ENCODE measurements at places on chromosomes 1 and 21. TPM values are rescaled to one million over a fixed set of nuclear protein-coding genes. Genes with fewer than 3 reads are reported as not detected.

DNA sequence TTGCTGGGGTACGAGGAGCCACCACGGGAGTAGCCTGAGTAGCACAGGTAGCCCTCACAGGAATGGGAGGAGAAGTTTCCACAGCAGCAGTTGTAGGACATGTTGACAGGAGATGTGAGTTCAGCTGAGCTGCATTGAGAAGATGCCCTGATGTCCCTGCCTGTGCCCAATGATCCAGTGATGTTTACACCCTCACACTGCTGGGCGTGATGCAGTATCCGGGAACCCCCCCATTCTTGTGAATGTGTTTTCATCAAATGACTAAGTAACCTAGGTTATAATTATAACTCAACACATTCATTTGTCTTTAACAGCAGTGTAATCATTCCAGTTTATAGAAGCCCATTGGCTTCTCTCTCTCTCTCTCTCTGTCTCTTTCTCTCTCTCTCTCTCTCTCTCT lies at the start of gene KRTAP23-1:
KRTAP23-1 (minus strand) TSS at position 101 of the 400 bp plus-strand sequence; CDS start at position 101, 0 bp downstream.
- DNase-seq: no peak

The ITLN2 gene
- not detected for total RNA-seq

The SLC22A15 gene
- total RNA-seq: not detected

The ANGPTL1 gene
- total RNA-seq: not detected

The C1orf216 gene
- 2.6 TPM for total RNA-seq

DNA sequence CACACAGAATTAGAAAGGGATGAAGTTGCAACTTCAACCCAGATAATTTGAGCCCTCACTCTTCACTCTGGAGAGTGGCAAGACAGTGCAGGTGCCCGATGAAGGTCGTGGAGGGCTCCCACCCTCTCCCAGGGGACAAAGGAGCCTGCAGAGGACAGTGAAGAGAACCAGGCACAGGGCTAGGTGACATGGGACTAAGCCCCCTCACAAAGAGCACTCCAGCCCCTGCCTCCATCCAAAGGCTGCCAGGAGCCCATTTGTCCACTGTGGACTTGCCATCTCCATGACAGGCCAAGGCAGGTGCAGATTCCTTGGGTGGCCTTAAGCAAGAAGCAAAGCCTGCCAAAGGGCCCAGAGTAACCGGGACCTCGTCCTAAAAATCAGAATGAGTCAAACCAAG lies 15.1 kb downstream of the ERRFI1 start:
- DNase-seq: no peak

DNA sequence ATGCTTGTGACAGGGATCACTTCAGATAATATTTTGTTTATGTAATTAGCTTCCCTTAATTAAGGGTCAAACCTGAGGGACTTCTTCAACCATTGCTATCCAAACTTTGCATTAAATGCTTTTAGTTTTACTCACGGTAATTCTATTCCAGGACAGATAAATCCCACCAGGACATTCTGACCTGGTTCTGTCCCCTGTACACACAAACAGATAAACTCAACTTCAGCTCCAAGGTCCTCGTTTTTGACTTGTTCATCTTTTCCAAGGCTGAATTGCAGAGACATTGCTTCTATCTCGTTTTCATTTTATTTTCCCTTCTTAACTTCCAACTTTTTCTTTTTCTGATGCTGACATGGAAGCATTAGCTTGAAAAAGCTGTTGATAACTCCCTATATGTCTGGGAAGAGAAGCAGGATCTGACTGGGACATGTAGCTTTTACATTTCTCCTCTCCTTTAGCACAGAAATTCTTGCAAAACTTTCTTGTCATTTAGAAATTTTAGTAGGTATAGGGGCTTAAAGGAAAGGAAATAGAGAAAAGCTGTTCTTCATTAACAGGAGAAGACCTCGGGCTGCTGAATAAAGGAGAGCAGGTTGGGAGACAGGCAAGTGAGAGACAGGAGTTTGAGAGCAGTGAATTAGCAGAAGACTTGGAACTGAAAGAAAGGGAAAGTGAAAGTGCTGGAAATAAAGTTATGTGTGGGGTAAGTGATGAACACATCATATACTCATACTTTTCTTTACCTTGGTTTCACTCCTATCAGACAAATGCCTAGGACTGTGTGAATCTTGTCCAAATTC lies 231.7 kb upstream of the B3GALT2 start:
- DNase-seq: no peak

- DNase-seq: no peak
Observed at GRCh38 chr21:14877581-14878228, 187.1 kb downstream of the NRIP1 start.

DNA sequence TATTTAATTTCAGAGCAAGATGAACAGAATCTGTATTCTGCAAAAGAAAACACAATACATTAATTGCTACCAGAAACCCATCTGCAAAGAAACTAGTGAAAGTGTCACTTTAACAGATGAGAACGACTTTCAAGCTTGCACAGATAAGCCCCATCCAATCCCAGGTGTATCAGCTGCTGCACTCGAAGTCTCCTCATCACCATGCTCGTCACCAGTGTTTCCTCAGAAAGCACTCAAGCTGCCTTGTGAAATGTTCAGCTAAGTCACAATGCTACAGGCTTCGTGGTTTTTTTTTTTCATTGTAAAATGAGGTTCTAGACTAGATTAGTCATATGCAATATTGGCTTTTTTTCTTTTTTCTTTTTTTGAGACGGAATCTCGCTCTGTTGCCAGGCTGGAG lies 3.3 kb upstream of the TOMM20 start:
- DNase-seq: no peak

DNA sequence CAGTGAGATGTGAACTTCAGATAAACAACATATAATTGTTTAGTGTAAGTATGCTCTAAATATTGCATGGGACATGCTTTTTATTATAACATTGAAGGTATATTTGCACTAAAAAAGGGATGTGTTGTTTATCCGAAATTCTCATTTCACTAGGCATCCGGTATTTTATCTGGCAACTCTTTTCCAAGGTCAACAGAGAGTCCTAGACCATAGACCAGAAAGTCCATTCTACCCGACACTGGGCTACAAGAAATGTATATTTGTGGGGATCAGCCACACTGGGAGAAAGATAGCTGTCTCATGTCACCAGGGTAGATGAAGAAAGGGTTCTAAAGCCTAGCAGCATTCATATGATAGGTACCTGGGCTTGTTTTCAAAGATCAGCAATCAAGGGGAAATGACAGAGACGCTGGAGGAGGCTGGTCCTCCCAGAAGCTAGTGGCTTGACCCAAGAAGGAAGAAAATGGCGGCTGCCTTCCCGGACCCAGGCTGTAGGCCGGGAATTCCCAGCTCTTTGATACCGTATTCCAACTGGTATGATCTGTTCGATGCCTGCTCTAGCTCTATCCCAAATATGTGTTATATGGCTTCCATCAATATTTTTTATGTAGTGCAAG lies 161.1 kb upstream of the IRF2BP2 start:
- DNase-seq: no peak

- no peak for DNase-seq
Observed at GRCh38 chr1:12426030-12426429, 192.0 kb downstream of the DHRS3 start.

DNA sequence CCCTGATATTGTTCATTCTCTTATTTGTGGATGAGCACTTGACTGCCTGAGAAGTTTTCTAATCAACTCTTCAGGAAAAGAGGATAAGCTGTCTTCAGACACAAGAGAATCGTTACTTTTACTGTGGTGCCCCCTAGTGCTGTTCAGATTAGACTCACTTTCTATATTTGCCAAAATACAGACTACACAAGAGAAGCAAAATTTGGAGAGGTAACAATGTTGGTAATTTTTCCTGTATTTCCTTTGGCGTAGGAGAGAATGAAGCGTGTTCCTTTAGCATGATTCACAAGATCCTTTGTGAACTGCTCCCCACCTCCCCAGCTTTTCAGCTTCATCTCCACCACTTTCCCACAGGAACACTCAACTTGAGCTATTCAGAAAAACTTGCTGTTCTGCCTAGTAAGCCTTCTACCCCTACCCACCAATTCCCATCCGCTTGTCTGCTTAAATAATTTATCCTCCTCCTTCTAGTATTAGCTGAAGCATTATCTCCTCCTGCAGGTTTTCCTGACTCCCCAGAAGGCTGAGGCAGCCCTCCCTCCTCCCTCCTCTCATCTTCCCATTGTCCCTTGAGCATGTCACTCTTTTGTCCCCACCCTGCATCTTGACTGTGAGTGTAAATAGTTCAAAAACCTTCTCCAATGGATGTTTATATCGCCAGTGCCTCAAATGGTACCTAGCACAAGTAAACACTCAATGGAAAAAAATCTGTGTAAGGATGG lies 4.5 kb downstream of the TNFSF4 start:
- no peak for DNase-seq

- no peak for DNase-seq
Observed at GRCh38 chr1:228452194-228453021, 34.8 kb upstream of the RNF187 start.

The JAM2 gene
- not detected for total RNA-seq

The OR2AK2 gene
- total RNA-seq: 0.69 TPM

GRCh38 chr1:206111271-206111927 lies 5.8 kb downstream of the AVPR1B start:
- no peak for DNase-seq

The ST3GAL3 gene
- 14.2 TPM for total RNA-seq

GRCh38 chr1:68148631-68149030 lies 83.7 kb downstream of the WLS start:
- DNase-seq: no peak

GRCh38 chr1:202038688-202039346 lies 28.4 kb downstream of the ELF3 start:
- no peak for DNase-seq

The AGT gene
- total RNA-seq: not detected

The ZNF670 gene
- 0.17 TPM for total RNA-seq

- no peak for DNase-seq
Observed at GRCh38 chr1:203823306-203823705, 27.9 kb downstream of the ZBED6 start.

The OBSCN gene
- total RNA-seq: 58.3 TPM

DNA sequence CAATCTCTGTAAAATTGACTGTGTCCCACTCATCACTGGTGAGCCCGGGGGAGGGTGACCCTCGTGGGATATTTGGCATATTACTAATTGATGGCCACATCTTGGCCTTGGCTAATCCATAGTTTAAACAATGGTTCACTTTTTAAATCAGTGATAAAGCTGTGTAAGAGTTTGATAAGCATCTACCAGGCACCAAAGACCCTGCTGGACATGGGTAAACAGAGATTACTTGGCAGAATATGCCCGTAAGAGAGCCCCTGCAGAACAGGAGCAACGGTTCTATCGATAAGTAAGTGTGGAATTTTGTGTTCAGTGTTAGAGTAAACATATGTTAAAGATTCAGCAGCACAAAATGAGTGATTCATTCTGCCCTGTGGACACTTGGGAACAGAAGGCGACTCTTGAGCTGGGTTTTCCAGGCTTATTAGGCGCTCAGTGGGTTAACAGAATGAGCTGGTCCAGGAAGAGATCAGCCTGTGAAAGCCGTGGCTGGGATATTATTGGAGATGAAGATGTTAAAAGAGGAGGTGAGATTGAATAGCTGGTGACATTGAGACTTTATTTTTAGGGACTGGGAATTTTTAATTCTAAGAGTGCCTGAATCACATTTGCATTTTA lies 55.9 kb downstream of the CNST start:
- DNase-seq: no peak

DNA sequence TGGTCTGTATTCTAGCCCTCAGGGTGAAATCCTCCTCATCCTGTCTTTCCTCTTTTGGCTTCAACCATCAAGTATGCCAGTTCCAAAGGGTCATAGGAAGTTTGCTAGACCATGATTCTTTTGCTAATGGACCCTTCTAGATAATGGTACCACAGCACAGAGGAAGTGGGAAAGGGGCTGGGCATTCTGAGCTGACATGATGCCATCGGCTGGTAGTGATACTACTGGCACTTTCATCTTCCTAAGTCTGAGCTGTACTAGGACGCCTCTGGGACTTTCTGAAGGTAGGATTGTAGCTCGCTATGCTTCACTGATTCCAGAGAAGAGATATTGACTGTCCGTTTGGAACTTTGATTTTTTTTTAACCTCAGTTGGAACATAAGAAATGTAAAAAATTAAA lies 11.4 kb downstream of the FASLG start:
- DNase-seq: no peak

DNA sequence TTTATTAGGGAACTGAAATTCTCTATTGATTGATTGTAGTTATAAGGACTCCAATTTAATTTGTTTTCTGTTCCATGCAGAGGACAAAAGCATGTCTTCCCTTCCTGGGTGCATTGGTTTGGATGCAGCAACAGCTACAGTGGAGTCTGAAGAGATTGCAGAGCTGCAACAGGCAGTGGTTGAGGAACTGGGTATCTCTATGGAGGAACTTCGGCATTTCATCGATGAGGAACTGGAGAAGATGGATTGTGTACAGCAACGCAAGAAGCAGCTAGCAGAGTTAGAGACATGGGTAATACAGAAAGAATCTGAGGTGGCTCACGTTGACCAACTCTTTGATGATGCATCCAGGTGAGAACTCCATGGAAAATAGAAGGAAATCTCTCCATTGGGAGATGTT lies 1.5 kb downstream of the SETDB1 start:
- DNase-seq: no peak

DNA sequence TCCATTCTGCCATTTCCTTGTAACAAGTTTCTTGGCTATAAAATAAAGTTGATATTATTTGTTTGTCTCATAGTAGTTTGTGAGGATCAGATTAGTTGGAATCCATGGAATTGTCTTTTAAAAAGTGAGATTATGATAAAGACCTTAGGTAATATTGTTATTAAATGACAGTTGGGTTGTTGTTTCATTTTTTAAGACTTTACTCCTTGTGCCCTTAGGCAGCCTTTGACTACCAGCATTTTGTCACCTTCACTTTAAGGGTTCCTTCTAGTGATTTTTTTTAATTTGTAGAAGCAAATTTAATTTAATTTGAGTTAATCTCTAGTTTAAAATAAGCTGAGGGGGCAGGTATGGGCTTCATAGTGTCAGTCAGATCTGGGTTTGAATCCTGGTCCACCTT lies 84.6 kb upstream of the ZNF326 start:
- DNase-seq: no peak

- no peak for DNase-seq
Observed at GRCh38 chr21:28066076-28066475, 926.6 kb downstream of the LTN1 start.

DNA sequence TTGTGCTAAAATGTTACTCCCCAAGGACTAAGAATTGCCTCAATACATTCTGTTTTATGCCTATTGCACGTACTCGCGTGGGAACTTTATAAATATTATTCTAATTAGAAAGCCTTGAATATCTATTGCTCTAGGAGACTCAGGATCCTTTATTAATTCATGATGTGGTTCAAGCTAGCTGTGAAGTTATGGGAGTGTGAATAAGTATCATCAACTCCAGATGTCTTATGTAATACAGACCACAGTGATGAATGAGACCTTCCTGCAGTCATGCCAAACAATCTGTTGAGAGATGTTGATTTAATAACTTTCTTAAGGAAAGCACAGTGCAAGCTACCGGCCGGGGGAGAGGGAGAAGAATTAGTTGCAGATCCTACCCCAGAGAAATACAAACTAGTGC lies 519.2 kb upstream of the ZP4 start:
- no peak for DNase-seq

Measured in CD8-positive, alpha-beta T cell (primary cell).